ENCODE measurements at places on chromosomes 11 and 22.

- DNase-seq: no peak
Observed at GRCh38 chr22:34236527-34236926, 316.3 kb upstream of the LARGE1 start.

- no peak for DNase-seq
Observed at GRCh38 chr11:73859671-73860070, 17.0 kb downstream of the COA4 start.

- DNase-seq: no peak
Observed at GRCh38 chr11:124633355-124633754, 10.7 kb downstream of the TBRG1 start.

- no peak for DNase-seq
Observed at GRCh38 chr22:42654436-42655073, 5.4 kb upstream of the CYB5R3 start.

- DNase-seq: no peak
Observed at GRCh38 chr22:17013396-17014100, 5.5 kb upstream of the GAB4 start.

DNA sequence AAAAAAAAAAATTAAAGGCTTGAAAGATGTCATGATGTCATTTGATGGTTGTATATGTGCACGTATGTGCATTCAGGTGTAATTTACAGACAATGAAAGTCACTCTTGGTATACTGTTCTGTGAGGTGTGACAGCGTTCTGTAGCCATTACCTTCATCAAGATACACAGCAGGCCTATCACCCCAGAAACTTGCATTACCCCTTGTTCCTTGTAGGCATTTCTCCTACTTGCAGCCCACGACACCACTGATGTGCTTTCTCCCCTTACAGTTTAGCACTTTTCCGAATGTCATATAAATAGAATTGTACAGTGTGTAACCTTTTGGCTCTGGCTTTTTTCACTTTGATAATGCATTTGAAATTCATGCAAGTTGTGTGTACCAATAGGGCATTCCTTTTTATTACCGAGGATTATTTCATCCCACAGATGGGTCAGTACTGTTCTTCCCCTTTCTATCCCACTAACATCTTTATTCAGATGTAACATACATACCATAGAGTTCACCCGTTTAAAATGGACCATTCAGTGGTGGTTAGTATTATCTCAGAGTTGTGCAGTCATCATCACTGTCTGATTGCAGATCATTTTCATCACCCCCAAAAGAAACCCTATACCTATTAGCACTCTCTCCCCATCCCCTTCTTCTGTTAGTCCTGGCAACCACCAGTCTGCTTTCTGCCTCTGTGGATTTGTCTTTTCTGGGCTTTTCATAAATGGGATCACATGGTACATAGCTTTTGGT, 30.3 kb downstream of the BCR start:
- DNase-seq: no peak

GRCh38 chr22:39527481-39527961, 5.0 kb downstream of the RPS19BP1 start:
- DNase-seq: no peak

GRCh38 chr22:25478528-25478927, 85.9 kb upstream of the GRK3 start:
- DNase-seq: no peak

- DNase-seq: no peak
Observed at GRCh38 chr11:23797624-23798419, 699.0 kb upstream of the LUZP2 start.

- no peak for DNase-seq
Observed at GRCh38 chr11:2203440-2204259, 32.0 kb upstream of the TH start.

- no peak for DNase-seq
Observed at GRCh38 chr11:100663583-100663982, 23.5 kb upstream of the ARHGAP42 start.

- DNase-seq: no peak
Observed at GRCh38 chr11:117300283-117300663, 9.1 kb downstream of the BACE1-AS start.

DNA sequence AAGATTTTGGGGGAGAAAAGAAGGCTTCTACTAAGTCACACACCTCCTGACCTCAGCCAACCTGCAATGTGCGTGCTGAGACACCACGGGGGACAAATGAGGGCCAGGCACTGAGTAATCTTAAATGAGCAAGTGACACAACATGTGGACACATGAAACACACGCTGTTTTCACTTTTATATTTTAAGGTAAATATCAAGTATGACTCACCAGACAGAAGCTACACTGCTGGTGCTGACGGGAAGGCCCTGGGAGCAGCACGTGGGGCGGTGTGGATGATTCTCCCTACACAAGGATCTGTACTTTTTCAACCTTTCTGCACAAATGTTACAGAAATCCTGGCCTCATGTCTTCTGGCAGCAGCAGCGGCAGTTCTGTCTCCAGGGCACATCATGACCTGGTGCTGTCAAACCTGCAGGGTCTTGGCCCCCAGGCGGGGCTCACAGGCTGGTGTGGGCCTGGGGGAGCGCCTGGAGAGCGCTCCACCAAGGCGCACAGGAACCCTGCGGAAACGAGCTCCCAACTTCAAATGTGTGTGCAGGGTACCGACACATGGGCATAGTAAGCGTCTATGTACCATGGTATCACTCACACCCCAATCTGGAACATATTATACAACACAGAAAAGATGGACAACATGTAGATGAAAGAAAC, 61.7 kb downstream of the DGCR2 start:
- DNase-seq: no peak

- no peak for DNase-seq
Observed at GRCh38 chr11:128501008-128501407, 86.3 kb downstream of the ETS1 start.

- no peak for DNase-seq
Observed at GRCh38 chr11:2987881-2988861, 4.0 kb downstream of the NAP1L4 start.

DNA sequence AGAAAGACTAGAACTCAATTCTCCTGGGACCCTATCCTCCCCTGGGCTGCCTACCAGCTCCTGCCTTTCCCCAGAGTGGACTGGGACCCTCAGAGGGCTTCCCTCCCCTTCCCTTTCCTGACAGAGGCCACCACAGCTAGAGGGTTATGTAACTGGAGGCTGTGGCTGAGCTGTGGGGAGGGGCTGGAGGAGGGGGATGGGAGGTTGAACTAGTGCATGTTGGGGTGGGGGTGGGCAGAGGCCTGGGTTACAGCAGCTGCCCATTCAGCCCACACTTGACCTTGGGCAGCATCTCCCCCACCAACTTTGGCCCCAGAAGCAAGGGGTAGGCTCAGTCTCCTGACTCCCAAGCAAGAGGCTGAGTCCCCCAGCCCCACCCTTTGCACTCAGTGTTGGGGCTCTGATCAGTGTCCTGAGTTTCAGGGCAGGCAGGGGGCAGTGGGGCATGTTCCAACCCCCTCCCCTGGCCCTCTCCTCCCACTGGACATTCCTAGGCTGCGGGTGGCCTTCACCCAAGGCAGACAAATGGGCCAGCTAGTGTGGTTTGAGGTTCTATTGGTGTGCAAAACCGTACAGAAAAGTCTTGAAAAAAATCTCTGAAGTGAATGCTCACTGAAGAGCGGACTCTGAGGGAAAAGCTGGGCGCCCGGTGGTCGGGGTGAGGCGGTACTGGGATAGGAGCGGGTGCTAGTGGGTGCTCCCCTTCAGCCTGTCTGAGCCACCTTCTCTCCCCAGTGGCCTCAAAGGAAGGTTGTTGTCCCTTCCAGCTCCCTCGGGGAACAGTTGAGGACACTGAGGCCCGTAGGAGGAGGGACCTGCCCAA, 3.8 kb downstream of the KCNC1 start:
- no peak for DNase-seq

DNA sequence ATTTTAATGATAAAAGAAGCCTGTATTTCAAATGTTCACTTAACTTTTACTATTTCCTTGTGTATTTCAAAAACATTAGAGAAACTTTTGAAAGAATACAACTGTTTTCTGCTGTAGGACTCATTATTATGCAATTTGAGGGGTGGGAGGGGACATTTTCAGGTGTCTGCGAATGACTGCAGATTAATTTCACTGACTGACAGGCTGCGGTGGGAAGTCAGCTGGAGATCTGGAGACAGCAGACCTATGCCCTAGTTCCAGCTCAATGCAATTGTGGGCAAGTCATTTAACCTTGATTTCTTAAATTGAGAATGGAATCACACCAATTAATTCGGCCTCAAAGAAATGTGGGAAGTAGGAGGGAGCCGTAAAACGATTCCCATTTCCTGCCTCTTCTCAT, 128.7 kb downstream of the ARL14EP start:
- DNase-seq: no peak

DNA sequence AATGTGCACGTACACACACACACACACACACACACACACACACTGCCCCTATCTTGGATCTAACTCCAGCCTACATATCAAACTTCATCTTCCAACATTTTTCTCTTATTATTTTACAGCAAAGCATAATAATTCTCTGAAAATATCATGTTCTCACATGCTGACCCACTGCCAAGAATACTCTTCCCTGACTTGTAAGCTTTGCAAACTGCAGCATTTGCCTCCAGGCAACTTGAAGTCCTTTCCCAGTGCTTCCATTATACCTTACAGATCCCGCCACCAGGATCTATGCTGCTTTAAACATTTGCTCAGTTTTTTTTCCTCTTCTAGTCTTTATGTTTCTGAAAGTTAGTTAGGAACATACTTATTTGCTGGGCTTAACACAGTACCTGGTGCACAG, 483.3 kb upstream of the ARHGAP42 start:
- no peak for DNase-seq

DNA sequence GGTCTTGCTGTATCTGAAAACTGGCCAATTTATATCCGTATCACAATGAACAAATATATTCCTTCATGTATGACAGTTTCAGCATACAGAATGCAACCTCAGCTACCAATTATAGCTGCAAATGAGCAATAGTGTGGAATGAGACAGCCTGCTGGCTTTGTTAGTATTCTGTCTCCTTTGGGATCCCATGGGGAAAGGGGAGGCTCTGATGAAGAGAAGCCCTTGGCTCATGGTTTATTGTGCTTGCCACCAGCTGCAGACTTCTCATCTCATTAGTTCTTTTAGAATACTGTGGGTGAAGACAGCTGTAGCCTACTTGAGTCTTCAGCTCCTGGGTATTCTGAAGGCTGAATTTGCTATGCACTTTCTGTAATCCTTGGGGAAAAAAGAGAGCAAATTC, 42.4 kb downstream of the PITPNB start:
- DNase-seq: no peak

- DNase-seq: no peak
Observed at GRCh38 chr11:64870176-64870892, 8.1 kb downstream of the EHD1 start.

DNA sequence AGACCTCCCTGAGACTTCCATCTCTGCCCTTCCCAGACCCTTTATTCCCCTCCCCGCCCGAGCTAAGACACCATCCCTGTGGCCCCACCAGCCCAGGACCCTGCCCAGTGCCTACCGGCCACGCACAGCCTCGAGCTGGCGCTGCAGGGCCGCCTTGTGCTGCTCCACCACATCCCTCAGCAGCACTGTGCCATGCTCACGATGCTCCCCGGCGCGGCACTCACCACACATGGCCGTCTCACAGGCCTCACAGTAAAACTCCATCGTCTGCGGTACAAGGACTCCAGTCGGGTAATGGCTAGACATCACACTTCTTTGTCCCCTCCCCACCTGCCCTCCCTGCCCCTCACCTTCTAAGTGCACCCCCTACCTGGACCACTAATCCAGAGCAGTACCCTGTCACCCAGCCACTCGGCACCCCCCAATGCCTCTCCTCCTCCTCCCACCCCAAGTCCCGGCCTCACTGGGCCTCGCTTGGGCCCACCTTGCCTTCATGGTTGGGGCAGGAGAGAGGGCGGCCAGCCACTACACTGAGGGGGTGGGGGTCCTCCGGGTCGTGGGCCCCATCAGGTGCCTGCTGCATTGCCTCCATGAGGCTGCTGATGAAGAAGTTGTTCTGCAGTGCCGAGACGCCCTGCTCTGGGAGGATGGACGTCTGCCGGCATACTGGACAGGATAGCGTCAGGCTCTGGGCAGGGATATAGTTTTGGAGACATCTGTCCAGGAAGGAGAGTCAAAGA, 16.0 kb downstream of the TRIM3 start:
- DNase-seq: no peak

- DNase-seq: no peak
Observed at GRCh38 chr11:100675115-100675650, 11.9 kb upstream of the ARHGAP42 start.

DNA sequence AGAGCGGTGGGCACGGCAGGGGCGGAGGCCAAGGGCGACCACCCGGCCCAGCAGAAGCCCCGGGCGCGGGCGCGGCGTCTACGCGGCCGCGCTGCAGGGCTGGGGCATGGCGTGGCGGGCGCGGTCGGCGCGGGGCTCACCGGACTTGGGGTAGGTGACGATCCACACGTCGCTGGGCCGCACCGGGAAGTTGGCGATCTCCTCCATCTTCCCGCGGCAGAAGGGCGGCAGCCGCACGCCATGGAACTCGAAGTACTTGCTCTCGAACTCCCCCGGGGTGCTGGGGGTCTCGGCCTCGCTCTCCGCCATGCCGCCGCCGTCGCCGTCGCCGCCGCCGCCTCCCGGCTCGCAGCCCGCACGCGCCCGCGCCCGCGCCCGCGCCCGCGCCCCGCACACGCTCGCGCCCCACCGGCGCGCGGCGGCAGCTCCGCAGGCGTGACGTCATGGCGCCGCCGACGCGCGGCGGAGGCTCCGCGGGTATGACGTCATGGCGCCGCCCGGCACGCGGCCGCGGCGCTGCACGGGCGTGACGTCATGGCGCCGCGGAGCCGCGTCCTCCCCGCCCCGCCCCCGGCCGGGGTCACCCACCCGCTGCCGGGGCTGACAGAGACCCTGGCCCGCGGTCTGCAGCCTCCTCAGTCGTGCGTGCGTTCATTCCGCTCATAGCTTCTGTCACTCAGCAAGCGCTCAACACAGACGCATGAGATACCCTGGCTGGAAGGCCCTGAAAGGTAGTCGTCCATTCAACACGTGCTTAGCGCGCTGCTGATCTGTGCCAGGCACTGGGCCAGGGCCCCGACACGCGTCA, at the start of gene SULT4A1:
Gene SULT4A1, minus strand, starts transcription at position 440 of the 808 bp plus-strand sequence. Its CDS starts 131 bp downstream, at position 309.
- peak; percentile 16 for DNase-seq

DNA sequence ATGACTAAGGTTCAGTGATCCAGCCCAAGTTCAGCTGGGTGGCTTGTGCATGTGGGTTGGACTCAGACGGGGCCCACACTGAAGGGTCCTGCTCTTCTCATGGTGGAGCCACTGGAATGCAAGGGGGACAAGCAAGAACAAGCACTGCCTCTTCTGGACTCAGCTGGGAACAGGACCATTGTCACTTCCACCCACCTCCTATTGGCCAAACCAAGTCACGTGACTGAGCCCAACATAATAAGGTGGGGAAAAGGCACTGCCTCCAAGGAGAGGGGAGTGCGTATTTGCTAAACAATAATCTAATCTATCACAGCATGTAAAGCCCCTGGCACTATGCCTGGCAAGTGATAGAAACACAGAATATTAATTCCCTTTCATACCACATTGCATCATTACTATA, 87.1 kb downstream of the CHST1 start:
- DNase-seq: no peak

- DNase-seq: no peak
Observed at GRCh38 chr11:105298630-105299029, 159.1 kb upstream of the CARD18 start.

DNA sequence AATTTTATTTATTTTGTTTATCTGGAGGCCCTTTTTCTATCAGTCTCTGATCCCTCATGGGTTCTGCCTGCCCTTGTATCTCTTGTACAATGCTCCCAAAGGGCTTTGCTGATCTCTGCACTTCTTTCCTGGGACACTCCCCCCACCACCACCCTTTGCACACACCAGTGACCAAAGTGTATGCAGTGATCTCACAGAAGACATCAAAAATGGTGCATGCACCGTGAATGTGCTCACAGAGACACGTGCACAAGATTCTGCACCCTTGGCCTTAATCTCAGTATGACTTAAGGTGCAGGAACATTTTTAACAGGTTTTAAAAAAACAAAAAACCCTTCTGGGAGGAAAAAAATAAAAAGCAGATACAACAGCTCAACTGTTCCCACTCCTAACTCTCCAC, 12.2 kb upstream of the ADSL start:
- no peak for DNase-seq
